ENCODE measurements at places on chromosomes 12 and 14.
A peak's percentile ranks its signal among the peaks of the same experiment; 100 is the strongest.

DNA sequence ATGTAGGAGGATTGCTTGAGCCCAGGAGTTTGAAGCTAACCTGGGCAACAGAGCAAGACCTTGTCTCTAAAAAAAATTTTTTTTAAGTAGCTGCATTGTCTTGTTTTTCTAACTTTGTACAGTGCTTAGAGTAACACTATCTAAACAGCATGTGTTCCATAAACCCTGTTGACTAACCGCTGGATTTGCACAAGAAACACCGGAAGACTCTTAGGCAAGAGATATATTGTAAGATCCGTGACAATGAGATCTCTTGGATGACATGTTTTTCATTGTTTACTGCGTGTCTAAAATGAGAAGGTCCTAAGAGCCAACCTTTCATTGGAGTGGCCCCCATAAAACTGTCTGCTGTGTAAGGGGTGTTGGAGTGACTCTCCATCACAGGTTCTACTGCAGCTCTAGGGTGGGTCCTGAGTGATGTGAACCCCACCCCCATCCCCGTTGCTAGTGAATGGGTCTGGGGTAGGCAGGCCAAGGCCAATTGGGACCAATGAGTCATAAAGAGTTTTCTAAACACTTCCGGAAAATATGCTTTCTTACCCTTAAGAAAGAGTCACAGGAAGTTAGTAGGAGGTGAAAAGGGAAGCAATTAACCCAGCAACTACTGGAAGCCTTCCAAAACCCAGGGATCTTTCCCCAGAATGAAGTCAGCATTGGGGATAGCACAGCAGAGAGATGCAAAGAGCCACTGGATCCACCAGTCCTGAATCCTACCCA is 24.3 kb upstream of the PCNX1 start:
- no peak for DNase-seq

GRCh38 chr14:77641534-77642341 is 25.3 kb upstream of the SPTLC2 start:
- DNase-seq: peak; percentile 34

DNA sequence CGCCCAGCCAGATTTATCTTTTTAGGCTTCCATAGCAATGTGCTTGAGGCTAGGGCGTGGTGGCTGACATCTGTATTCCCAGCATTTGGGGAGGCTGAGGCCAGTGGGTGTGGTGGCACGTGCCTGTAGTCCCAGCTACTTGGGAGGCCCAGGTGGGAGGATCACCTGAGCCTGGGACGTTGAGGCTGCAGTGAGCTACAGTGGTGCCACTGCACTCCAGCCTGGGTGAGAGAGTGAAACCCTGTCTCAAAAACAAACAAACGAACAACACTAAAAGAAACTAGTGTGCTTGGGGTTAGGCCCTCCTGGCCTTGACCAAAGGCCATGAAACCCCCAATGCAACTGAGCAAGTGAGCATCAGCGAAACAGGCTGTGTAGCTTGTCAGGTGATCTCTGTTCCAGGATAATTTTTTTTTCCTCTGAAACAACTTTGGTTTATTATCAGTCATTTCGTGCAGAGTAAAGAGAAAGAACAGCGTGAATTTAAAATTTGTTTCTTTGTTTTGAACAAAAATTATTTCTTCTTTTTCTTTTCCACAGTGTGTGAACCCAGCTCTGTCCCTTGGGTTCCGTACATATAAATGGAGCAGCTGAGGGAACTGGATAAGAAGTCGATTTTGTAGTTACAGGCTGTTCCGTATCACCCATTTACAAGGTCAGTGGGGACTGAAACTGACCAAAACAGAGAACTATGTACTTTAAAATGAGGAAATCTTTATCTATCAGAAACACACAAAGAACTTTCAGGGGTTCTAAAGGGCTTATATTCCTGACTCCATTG is 8.8 kb upstream of the TUBA1C start:
- no peak for DNase-seq

GRCh38 chr12:68040450-68041075 is 51.3 kb downstream of the IFNG-AS1 start:
- DNase-seq: peak; percentile 43

Measured in activated naive CD8-positive, alpha-beta T cell treated with anti-CD3 and anti-CD28 coated beads, Interleukin-2, amount 50 U/mL, for 16 hours (primary cell).